ENCODE measurements at places on chromosomes 5 and 9.
A peak's percentile ranks its signal among the peaks of the same experiment; 100 is the strongest.

DNA sequence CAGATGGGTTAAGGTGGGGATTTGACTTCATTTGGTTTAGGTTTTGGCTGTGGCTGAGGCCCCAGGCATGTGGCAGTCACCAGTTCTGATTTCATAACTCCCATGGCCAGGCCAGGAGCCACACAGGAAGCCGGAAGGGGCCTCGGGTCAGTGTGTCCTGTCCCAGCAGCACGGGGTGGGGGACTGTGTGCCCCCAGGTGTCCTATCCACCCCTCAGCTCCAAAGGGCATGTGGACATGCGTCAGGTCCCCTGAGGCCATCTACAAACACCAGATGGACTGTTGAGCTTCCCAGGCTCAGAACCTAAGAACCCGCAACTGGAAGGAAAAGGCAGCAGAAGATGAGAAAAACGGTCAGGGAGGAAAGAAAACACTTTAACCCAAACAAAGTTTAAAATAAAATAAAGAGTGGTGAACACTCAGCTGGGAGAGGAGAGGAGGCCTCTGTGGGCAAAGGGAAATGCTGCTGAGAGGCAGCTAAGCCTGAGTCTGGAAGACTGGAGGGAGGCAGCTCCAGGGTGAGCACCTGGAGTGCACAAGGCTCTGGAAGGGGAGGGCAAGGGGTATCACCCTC lies 260.8 kb downstream of the AUH start:
- peaks cover 35% of the 10 kb centered on the region for H3K4me1 ChIP-seq
- H3K4me3 ChIP-seq, result no peak overlapping the region
- no peak for DNase-seq

DNA sequence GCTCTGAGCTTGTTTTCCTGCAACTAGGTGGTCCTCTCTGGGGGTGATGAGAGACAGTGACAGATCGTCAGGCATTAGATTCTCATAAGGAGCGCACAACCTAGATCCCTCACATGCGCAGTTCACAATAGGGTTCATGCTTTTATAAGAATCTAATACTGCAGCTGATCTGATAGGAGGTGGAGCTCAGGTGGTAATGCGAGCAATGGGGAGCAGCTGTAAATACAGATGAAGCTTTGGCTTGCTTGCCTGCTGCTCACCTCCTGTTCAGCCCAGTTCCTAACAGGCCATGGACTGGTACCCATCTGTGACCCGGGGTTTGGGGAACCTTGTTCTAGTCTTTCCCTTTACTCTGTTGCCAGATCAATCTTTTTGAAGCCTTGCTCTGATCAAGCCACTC lies 89.5 kb upstream of the POU5F2 start:
- no peaks in the 10 kb centered on the region for H3K36me3 ChIP-seq
- no peak for DNase-seq
- no peak overlapping the region for H3K4me3 ChIP-seq

- H3K27ac ChIP-seq, result no peak overlapping the region
- H3K27me3 ChIP-seq, result no peaks in the 10 kb centered on the region
- H3K4me3 ChIP-seq, result no peak overlapping the region
- H3K4me1 ChIP-seq, result no peaks in the 10 kb centered on the region
- H3K36me3 ChIP-seq, result no peaks in the 10 kb centered on the region
Measured at GRCh38 chr9:5870020-5870339, 20.7 kb upstream of the MLANA start.

DNA sequence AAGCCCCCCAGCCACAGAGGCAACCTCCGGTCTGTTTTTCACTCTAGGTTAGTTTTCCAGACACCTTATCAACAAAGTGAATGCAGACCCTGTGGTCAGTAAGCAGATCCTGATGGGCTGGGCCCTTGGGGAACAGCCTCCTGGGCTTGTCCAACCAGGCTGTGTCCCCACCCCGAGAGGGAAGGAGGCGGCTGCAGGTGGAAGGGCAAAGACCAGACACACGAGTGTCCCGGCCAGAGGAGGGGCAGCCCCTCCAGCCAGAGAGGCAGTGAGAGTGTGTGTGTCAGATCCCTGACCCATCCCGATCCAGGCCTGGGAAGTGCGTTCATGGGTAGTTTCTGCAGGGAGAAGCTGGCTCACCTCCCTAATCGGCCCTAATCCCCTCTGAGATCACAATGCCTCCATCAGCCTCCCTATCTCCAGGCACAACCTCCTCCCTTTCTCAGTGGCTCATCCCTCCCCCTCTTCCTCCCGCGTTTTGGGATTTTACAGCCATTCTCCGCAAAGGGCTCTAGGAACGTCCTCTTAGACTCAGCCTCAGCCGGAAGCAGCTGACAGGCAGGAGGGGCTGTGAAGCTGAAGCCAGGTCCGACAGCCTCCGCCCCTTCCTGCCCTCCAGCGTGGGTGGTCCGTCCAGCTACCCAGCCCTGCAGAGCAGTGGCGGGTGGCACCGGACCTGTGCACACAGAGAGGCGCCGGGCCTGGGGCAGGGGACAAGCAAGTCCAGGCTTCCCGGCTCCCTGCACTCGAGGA lies 9.7 kb downstream of the SLC12A7 start:
- H3K4me1 ChIP-seq, result peaks cover 83% of the 10 kb centered on the region
- no peak for DNase-seq
- peak overlapping the region; percentile 73 for H3K27ac ChIP-seq
- H3K4me3 ChIP-seq, result no peak overlapping the region
- no peaks in the 10 kb centered on the region for H3K27me3 ChIP-seq

DNA sequence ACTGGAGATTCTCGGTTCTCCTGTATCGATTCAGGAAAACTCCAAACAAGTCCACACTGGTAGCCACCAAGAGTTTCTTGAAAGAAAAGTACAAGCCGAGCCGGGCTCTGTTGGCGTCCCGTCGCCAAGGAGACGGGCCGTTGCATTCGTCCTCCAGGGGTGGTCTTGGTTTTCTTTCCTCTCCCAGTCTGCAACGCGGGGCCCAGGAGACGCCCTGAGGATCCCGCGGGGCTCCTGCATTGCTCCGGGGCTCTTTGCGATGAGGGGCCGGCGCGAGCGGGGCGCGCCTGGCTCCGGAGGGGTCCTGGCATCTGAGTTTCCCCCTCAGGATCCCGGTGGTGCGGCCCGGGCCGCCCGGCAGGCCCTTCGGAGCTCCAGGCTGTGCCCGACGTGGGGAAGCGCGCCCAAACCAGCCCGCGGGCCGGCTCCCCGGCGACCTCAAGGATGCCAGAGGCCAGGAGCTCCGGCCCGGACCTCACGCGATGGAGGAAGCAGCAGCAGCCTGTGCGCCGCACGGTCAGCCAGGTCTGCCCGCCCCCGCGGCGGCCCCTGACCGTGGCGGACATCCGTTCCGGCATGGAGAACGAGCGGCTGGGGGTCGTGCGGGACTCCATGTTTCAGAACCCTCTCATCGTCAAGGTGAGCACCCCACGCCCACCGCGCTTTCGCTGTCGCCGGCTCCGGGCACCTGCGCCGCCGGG lies at the start of gene CFAP77:
TSS of gene CFAP77 (plus strand) at position 384 of the 701 bp plus-strand sequence. CDS start at position 445, 61 bp downstream.
- H3K27me3 ChIP-seq, result peaks cover 32% of the 10 kb centered on the region
- H3K4me1 ChIP-seq, result peaks cover 47% of the 10 kb centered on the region
- peak; percentile 57 for DNase-seq
- H3K36me3 ChIP-seq, result no peaks in the 10 kb centered on the region
- peak within 1 kb of the TSS; percentile 40 for H3K4me3 ChIP-seq

DNA sequence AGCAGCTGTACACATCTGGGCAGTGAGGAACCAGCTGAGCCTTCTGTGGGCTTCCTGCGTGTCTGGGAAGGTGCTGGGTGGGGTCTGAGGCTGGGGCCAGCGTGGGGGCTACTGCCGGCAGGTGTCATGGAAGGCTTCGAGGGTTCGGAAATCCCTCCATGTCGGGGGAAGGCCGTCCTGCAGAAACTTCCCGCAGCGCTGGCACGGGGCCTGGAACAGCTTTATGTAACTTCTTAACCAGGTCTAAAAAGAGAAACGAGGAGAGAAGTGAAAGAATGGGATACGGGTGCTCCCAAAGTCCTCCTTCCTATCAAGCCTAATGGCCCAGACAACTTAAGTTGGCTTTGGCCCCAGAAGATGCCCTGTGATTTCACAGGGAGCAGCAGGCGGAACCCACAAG lies 120.6 kb upstream of the RAPGEF1 start:
- DNase-seq, result no peak
- H3K27me3 ChIP-seq, result no peaks in the 10 kb centered on the region
- H3K36me3 ChIP-seq, result no peaks in the 10 kb centered on the region
- no peak overlapping the region for H3K27ac ChIP-seq
- no peak overlapping the region for H3K4me3 ChIP-seq

- DNase-seq, result no peak
- H3K27me3 ChIP-seq, result no peaks in the 10 kb centered on the region
- H3K4me1 ChIP-seq, result no peaks in the 10 kb centered on the region
- H3K27ac ChIP-seq, result no peak overlapping the region
- H3K36me3 ChIP-seq, result no peaks in the 10 kb centered on the region
Measured at GRCh38 chr9:97366889-97367288, 45.0 kb upstream of the TDRD7 start.

DNA sequence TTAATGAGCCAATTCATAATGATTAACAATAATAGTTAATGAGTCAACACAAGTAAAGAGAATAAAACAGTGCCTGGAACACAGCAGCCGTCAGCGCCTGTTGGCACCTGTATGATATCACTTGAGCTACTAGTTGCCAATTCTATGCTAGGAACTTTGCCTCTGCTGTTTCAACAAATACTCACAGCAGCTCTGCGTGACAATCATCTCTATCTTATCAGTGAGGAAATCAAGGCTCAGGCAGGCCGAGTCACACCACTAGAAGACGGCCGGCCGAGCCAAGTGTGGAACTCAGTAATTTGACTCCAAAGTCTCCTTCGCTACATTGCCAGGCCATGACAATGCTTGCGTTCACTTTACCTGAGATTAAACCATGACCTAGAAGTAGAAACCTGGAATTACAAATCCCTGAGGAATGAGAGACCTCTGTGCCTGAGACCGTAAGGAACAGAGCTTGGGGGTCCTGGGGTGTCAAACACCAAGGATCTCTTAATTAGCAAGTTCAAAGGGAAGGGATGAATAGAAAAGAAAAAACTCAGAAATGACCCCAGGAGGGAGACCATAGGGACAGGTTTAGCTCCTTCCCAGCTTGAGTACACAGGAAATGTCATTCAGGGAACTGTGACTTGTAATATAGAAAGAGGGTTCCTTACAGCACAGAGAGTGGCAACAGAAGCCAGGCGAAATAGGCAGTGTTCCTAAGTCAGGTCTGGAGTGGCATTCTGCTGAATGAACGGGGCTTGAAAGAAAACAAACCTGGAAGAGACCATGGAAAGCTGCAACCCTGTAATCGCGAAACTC lies 109.1 kb downstream of the SUSD1 start:
- no peak overlapping the region for H3K4me3 ChIP-seq
- H3K27ac ChIP-seq, result no peak overlapping the region
- DNase-seq, result no peak
- no peaks in the 10 kb centered on the region for H3K27me3 ChIP-seq

DNA sequence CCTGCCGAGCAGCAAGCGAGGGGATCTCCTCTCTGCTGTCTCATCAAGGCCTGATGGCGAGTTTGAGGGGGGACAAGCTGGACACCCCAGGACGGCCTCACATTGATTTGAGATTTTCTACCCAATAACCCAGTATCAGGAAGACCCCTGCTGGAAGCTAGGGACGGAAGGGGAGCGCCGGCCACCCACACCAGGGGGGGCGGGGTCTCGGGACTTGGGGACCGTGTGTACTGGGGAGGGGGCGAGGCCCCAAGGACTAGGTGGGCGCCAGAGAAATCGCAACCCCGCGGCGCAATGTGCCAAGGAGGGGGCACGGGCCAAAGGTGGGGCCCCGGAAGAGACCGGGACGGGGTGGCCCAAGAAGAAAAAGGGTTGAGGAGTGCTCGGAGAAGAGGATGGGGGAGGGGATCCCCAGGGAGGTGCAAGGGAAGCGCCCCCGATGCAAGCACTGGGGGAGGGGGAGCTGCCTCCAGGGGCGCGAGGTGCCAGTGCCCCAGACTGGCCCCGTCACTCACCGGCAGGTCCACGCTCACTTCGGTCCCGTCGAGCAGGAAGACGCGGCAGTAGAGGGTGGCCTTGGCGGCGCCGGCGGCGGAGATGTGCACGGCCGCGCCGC lies 1.1 kb downstream of the EPB41L4B start:
- no peaks in the 10 kb centered on the region for H3K36me3 ChIP-seq
- no peak overlapping the region for H3K27ac ChIP-seq
- H3K27me3 ChIP-seq, result peaks cover 13% of the 10 kb centered on the region
- H3K4me3 ChIP-seq, result no peak overlapping the region
- peaks cover 4% of the 10 kb centered on the region for H3K4me1 ChIP-seq
- DNase-seq, result no peak

DNA sequence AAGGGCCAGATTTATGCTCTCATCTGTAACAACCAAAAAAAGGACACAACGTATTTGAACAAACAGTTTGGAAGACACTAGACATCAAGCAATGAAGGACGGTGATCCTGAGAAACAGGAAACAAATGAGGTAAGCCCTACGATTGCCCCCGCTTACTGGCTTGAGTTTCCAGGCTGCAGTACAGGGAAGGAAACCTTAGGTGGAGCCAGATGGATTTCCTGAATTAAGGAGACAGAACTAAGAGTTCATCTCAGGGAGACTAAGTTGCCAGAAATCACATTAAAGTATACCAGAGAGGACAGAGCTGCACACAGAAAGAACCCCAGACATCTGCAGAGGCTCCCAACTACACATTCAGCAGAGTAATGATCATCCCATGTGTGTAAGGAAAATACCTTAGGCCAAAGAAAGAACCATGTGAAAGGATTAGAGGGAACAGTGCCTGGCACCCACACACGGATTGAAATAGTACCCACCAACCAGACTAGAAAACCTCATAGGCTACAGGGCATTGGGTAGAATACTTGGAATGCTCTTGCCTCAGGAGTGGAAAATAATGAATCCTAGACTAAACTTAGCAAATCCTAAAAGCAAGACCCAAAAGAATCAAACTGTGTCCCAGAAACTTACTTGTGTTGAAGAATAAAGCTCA lies 99.3 kb upstream of the NIPBL start:
- H3K27ac ChIP-seq, result no peak overlapping the region
- no peak for DNase-seq
- H3K27me3 ChIP-seq, result no peaks in the 10 kb centered on the region
- H3K36me3 ChIP-seq, result no peaks in the 10 kb centered on the region
- H3K4me3 ChIP-seq, result no peak overlapping the region

GRCh38 chr9:8633784-8634183 lies 834.2 kb upstream of the DMAC1 start:
- no peak overlapping the region for H3K27ac ChIP-seq
- no peak overlapping the region for H3K4me3 ChIP-seq
- no peak for DNase-seq
- no peaks in the 10 kb centered on the region for H3K27me3 ChIP-seq
- no peaks in the 10 kb centered on the region for H3K36me3 ChIP-seq

DNA sequence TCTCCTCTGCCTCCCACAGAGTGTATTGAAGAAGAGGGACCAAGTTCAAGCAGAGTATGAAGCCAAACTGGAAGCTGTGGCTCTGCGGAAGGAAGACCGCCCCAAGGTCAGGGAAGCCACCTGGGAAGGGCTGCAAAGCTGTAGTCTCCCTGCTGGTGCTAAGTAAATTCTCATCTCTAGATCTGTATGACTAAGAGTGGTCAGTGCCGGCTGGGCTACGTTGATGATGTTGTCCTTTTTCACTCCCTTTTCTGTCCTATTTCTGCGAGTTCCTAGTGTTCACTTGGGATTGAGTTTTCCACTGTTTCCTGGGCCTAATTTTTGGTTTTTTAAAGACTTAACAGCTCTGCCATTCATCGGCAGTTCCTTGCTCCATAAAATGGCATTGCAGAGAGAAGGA lies 39.8 kb downstream of the SLC46A2 start:
- no peak overlapping the region for H3K27ac ChIP-seq
- H3K27me3 ChIP-seq, result no peaks in the 10 kb centered on the region
- DNase-seq, result no peak
- H3K36me3 ChIP-seq, result no peaks in the 10 kb centered on the region
- no peak overlapping the region for H3K4me3 ChIP-seq
- no peaks in the 10 kb centered on the region for H3K4me1 ChIP-seq

GRCh38 chr5:1399737-1400136 lies 45.5 kb downstream of the SLC6A3 start:
- no peak overlapping the region for H3K4me3 ChIP-seq
- peaks cover 5% of the 10 kb centered on the region for H3K27me3 ChIP-seq
- no peaks in the 10 kb centered on the region for H3K36me3 ChIP-seq
- H3K4me1 ChIP-seq, result no peaks in the 10 kb centered on the region

Data from CD8-positive, alpha-beta memory T cell (primary cell).